ENCODE measurements at places on chromosomes 2 and 18.

DNA sequence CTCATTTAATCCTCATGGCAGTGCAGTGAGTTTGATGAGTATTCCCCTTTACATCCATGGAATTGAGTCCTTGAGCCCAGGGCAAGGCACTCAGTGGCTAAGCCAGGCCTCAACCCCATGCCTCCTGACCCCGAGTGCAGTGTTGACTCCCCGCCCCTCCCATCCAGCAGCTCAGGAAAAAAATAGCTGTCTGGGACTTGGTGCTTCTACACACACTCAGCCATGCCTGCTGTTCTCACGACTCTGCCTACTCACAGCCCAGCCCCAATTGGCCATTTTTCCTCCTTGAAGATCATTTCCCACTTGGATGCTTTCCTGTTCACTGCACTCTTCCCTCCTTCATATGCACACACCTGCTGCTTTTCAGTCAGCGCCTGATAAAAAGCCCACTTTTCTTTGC is 8.8 kb downstream of the FOSL2 start:
- DNase-seq: no peak

DNA sequence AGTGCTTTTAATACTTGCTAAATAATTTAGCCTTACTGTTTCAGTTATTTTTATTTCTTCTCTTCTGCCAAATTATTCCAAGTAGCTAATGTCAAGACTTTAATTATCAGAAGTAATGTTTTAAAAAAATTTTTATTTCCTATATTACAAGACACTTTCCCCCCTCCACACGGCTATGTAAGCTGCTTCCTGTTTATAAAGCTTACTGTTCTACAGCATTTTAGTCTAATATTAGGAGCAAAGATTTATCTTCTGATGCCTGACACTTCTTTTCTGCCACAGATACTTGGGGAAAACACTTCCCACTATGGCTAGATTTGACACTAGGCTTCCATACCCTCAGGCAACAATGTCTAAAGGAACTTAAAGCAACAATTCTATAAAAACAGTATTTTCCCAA is 62.3 kb downstream of the ROCK1 start:
- DNase-seq: no peak

GRCh38 chr2:231665245-231666170 is 42.8 kb upstream of the PTMA start:
- DNase-seq: no peak

DNA sequence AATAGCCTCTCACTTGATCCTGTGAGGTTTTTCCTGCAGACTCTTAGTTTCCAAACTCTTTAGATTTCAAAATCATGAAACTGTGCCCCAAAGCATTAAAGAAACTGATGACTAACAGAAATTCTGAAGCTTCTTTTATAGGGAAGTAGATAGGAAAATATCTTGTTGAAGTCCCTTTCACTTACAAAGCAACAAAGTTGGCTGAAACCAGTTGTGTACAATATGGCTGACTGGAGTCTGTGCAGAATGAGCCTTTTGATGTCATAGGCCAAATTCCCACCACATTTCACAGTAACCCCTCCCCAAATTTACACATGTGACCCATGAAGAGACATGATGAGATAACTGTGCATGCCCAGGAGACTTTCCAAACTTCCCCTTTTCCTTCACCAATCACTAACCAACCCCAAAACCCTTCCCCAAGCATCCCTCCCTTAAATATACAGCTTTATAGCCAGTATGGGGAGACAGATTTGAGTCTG is 61.7 kb upstream of the NCK2 start:
- DNase-seq: no peak

GRCh38 chr18:67310826-67311225 is 205.7 kb downstream of the DSEL start:
- DNase-seq: no peak

GRCh38 chr2:172671501-172671900 is 64.1 kb upstream of the RAPGEF4 start:
- no peak for DNase-seq

GRCh38 chr18:46657115-46657955 is at the start of gene LOXHD1:
TSS of gene LOXHD1 (minus strand) at chr18:46657220. CDS start at chr18:46657033, 187 bp downstream.
- no peak for DNase-seq

GRCh38 chr2:18578033-18578432 is 11.3 kb downstream of the NT5C1B start:
- DNase-seq: no peak

GRCh38 chr2:10355471-10356438 is 53.1 kb downstream of the HPCAL1 start:
- DNase-seq: no peak

GRCh38 chr18:61676773-61677434 is 215.9 kb downstream of the RNF152 start:
- DNase-seq: no peak

Measured in memory B cell (primary cell).